ENCODE measurements at places on chromosomes 11 and 22.

GRCh38 chr11:106331176-106331575 is 253.7 kb downstream of the AASDHPPT start:
- DNase-seq, result no peak

- no peak for DNase-seq
These were observed 21.8 kb upstream of the UPK3A start for GRCh38 chr22:45262931-45263462.

- DNase-seq, result no peak
These were observed 29.1 kb downstream of the IRAG1 start for GRCh38 chr11:10664496-10664895.

GRCh38 chr11:41050791-41051190 is 408.7 kb downstream of the LRRC4C start:
- no peak for DNase-seq

DNA sequence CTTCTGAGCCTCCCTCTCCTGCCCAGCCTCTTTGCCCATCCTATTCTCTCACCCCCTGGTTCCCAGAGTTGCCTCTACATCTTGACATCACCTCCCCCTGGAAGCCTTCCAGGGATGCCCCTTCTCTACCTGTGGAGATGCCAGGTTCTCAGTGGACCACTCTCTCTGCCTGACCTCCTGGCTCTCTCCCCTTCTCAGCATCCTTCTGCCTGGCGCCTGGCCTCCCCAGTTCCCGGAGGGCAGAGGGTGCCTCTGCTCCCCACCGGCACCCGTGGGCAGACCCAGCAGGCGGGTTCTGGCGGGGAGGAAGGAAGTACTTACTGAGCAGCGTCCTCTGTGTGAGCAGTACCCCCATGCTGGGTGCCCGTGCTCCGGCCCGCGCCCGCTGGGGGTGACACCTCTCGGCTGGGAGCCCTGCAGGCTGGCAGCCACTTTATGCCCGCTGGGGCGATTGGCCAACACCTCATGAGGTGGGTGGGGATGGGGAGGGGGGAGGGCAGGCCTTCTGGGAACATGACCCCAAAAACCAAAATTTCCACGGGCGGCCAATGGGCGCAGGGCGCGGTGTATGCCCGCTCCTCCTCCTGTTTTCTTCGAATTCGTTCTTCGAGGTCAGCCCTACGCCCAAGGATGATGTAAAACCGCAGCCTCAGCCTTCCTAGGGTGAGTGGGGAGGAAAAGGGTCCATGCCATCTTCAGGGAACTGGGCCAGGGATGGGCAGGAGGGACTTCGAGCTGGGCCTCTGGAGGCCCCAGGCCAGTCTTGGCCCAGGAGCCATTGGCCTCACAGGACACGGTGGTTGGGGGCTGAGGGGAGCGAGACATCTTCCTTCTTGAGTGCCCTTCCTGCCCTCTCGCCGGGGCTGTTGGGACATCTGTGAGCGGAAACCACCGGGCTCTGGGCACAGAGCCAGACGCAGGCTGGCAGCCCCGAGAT is at the start of gene OSM:
Gene OSM, minus strand, starts transcription at position 407 of the 937 bp plus-strand sequence. Its CDS starts 52 bp downstream, at position 355.
- peak; percentile 67 for DNase-seq

GRCh38 chr11:26726960-26727359 is 5.1 kb upstream of the SLC5A12 start:
- DNase-seq, result no peak

GRCh38 chr22:49462795-49463194 is 364.9 kb downstream of the BRD1 start:
- no peak for DNase-seq

DNA sequence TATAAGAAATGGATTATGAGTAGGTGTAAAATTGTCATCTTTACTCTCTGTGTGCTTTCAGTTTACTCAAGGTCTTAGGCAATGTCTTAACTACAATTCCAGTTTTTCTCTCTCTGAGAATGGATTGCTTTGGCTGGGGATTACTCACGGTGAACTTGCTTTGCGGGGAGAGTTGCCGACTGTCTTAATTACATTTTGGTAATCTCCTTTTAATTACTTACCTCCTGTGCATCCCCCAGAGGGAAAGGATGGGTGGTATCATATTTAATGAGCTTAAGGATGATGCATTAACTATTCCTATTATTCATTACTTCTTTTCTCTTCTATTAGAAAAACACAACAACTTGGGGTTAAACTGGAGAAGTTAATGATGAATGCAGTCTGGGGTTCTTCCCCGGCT is 159.4 kb downstream of the MPPED1 start:
- DNase-seq, result no peak

DNA sequence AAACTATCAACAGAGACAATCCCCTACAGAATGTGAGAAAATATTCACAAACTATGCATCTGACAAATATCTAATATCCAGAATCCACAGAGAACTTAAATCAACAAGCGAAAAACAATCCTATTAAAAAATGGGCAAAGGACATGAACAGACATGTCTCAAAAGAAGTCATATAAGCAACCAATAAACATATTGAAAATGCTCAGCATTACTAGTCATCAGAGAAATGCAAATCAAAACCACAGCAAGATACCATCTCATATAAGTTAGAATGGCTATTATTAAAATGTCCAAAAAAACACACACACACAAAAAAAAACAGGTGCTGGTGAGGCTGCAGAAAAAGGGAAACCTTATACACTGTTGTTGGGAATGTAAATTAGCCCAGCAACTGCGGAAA is 8.3 kb upstream of the OR52E8 start:
- DNase-seq, result no peak

GRCh38 chr11:78876676-78877075 is 302.0 kb upstream of the NARS2 start:
- DNase-seq, result no peak

DNA sequence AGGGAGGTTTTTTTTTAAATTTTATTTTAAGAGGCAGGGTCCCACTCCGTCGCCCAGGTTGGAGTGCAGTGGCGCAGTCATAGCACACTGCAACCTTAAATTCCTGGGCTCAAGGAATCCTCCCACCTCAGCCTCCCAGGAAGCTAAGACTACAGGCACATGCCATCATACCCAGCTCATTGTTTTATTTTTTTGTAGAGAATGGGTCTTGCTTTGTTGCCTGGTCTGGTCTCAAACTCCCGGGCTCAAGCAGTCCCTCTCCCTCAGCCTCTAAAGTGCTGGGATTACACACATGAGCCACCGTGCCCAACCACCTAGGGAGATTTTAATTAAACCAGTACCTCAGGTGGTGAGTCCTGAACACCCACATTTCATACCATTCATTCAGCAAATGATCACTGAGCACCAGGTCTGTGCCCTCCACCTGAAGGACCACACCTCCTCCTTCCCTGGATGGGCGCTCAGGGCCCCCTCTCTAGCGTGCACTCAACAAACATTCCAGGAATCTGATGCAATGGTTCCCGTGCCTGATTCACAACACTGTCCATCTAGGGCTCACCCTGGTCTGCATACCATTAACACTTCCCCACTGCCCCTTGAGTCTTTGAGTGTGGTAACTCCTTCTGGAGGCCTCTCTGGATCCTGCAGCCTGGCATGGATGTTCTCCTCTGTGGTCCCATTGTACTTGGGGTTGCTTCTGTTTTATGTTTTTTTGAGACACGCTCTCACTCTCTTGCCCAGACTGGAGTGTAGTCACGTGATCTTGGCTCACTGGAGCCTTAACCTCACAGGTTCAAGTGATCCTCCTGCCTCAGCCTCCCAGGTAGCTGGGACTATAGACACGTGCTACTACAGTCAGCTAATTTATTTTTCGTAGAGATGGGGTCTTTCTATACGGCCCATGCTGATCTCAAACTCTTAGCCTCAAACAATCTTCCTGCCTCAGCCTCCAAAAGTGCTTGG is 9.6 kb upstream of the MYH9 start:
- DNase-seq, result no peak

DNA sequence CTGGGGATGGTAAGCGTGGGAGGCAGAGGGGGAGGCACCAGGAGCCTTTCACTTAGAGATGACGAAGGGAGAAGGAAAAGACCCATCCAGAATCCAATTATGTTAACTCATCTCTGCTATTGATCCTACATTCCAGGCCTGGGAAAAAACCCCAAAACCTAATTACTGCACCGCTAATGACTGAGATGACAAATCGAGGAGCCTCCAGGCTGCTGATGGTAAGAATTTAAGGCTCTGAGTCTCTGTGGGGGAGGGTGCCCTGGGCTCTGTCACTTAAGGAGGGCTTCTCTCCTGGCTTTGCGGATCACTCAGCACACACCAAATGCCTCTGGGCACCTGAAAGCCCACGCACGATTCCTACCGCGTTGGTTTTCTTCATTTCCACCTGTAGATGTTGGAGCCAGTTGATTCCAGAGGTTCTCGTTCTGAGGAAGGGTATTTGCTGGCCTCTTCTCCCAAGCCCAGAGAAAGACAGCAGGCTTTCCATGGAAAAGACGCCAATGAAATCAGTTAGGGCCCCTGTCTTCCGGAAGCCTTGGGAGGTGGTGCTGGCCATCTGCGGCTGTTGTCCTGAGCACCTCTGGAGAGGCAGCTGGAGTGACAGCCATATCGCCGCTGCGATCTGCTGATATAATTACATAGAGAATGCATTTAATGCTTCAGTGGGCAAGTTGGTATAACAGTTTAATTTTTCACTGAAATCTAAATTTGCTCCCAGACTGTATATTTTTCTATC is 751.2 kb downstream of the BRD1 start:
- DNase-seq, result no peak

GRCh38 chr11:118895093-118896039 is 11.7 kb downstream of the CXCR5 start:
- peak; percentile 74 for DNase-seq

GRCh38 chr11:61551634-61552033 is 29.2 kb downstream of the SYT7 start:
- DNase-seq, result no peak

DNA sequence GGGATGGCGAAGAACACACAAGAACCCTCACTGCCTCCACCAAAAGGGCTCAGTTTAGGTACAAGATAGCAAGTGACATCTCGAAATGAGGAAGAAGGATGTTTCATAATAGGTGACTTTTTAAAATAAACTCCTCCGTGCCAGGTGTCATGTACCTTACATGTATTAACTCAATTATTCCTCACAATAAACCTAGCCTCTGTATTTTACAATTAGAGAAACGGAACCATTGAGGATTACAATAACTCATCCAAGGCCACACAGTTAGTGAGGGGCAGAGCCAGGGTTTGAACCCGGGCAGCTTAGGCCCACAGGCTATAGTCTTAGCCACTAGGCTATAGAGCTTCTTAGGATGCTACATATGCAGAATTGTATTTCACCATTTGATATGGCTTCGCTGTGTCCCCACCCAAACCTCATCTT is 965 bp upstream of the PAMR1 start:
- no peak for DNase-seq

- no peak for DNase-seq
These were observed 802.3 kb upstream of the ARHGAP42 start for GRCh38 chr11:99884750-99885149.

DNA sequence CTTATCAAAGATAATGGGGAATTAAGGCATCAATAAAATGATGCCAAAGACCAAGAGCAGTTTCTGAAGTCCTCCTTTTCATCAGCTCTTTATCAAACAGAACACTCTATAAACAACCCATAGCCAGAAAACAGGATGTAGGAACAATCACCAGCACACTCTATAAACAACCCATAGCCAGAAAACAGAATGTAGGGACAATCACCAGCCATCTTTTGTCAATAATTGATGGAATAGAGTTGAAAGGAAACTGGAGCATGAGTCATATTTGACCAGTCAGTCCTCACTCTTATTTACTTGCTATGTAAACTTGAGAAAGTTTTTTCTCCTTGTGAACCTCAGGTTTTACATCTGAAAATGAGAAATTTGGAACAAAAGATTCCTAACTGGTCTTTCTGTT is 10.0 kb downstream of the MS4A2 start:
- DNase-seq, result no peak

DNA sequence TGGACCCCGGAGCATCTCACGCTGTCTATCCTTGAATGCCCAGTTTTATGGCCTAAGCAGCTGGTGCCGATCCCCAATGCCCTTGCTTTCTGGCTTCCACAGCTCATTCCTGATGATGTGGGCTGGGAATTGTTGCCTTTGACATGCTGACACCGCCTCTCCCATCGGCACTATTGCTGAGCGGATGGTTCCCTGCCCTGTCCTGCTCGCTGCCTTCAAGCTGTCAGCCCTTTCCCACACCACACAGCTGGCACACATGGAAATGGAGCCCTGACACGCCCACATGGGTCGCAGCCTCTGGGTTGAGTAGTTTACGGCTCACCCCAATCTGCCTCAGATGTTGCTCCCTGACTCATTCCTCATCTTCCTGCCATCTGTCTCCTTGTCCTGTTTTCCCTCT is 110.2 kb upstream of the SESN3 start:
- DNase-seq, result no peak

GRCh38 chr22:28297504-28297903 is 378.4 kb upstream of the PITPNB start:
- no peak for DNase-seq

GRCh38 chr11:122453586-122453985 is 201.9 kb upstream of the UBASH3B start:
- DNase-seq, result no peak

GRCh38 chr11:78350091-78350645 is 67.5 kb downstream of the GAB2 start:
- no peak for DNase-seq

- DNase-seq, result no peak
These were observed 109.0 kb downstream of the EMSY start for GRCh38 chr11:76553554-76554476.

DNA sequence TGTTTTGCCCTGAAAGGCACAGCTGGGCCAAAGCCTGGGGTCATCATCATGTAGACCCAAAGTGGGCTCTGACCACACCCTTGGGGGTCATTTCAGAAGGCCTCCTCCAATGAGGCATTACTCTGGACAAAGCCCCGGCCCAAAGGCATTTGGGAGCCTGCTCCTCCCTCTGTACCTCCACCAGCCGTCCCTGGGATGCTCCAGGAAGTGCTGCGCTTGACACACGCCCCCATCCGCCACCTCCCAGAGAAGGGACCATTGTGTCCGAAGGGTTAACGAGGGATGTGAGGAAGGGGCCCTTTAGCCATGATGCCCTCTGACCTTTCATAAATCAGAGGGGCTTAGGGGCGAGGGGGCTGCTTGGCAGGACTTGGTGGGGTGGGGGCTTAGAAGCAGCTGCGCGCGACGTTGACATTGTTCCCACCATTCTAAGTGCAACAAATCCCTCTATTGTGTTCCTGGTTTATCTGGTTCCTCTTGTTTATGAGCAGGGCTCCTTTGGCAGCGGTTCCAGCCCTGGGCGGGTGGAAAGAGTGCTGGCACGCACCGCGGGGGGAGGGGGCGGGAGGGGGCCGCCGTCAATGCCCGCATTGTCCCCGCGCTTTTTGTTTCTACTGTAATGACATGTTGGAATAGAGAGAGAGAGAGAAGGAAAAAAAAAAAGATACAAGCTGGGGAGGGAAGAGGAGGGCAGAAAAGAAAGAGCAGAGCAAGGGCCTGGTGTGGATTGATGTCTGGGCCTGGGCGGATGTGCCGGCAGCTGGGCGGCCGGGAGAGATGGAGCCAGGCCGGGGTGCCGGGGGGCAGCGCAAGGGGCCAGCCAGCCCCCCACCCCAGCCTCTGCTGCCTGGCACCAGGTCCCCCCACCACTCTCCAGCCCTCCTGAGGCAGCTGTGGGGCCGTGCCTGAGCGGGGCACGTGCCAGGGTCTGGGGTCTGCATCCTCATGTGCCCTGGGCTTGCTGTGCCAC is 32.1 kb upstream of the SOX10 start:
- no peak for DNase-seq

- no peak for DNase-seq
These were observed 15.2 kb downstream of the GLB1L2 start for GRCh38 chr11:134346976-134347350.

All from activated CD4-positive, alpha-beta T cell treated with anti-CD3 and anti-CD28 coated beads for 4 hours (primary cell).